T47D (cell line): ENCODE measurements at places on chromosomes 12 and 14.

GRCh38 chr14:100168506-100168905 lies 9.1 kb upstream of the DEGS2 start:
- no peak for DNase-seq

GRCh38 chr14:91138511-91139359 lies 24.9 kb downstream of the DGLUCY start:
- no peak for DNase-seq

- no peak for DNase-seq
Observed at GRCh38 chr12:63915105-63915800, 70.8 kb downstream of the SRGAP1 start.

DNA sequence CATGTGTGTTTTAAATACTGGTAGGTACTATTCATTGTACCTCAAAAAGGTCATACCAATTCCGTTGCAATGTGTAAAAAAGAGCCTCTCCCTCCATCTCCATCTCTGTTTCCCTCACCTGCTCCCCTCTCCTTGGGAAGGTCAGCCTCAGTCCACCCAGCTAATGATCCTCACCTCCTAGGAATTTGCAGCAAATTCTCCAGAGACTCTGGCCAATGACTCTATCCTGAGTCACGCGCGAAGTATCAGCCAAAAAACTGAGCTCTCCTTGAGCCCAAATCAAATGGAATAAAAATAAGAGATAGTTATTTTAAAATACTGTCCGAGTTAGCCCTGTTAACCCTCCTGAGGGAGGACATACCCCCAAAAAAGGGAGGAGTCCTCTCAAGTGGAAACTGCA lies 148.4 kb downstream of the DPF3 start:
- no peak for DNase-seq
